ENCODE measurements at places on chromosomes 2 and 18. TPM values are rescaled to one million over a fixed set of nuclear protein-coding genes. Genes with fewer than 3 reads are reported as not detected.

The RBKS gene
- total RNA-seq = 2.3 TPM

The ATP8B1 gene
- 0.25 TPM for total RNA-seq

- DNase-seq = no peak
These were observed 31.6 kb upstream of the TWIST2 start for GRCh38 chr2:238816291-238816690.

DNA sequence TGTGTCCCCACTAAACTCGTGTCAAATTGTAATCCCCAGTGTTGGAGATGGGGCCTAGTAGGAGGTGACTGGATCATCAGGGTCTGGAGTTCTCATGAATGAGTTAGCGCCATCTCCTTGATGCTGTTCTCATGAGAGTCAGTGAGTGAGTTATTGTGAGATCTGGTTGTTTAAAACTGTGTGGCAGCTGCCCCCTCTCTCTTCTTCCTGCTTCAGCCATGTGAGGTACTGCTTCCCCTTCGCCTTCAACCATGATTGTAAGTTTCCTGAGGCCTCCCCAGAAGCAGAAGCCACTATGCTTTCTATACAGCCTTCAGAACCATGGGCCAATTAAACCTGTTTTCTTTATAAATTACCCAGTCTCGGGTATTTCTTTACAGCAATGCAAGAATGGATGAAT lies 50.4 kb downstream of the AP1S3 start:
- no peak for DNase-seq

DNA sequence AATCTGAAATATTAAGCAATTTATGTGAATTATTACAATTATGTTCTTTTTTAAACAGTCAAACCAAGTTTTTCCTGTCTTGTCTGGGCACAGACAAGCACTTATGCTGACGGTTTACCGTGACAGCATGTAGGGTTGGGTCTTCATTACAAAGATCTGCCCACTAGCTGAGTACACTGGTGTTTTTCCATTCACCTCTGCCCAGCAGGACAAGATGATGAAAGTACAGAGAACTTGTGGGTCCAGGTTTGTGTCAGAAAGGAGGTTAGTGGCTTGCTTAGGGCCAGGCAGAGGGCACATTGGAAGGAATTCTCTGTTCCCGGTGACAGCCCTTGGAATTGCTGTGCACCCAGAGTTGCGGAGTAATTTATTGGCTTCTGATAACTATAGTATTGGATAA lies 14.0 kb downstream of the NABP1 start:
- DNase-seq = no peak

The CDKL4 gene
- 0.50 TPM for total RNA-seq

- no peak for DNase-seq
These were observed 62.1 kb downstream of the GBX2 start for GRCh38 chr2:236105955-236106607.

GRCh38 chr2:168587307-168587706 lies 131.2 kb downstream of the CERS6 start:
- DNase-seq = no peak

DNA sequence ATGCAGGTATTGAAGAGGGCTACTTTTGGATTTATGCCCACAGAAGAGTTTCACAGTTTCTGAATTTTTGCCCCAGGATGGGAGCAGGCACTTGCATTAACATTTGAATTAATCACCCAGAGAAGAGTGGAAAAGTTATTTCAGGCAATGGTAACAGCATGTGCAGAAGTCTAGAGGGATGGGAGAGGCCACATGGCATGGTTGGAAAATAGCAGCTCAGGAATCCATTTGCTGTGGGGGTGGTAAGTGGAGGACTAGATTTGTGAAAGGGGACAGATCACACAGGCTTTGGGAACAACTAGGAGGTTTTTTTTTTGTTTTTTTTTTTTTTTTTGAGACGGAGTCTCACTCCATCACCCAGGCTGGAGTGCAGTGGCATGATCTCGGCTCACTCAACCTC lies 65.2 kb downstream of the NEDD4L start:
- no peak for DNase-seq

Data from activated naive CD8-positive, alpha-beta T cell treated with anti-CD3 and anti-CD28 coated beads, Interleukin-2, amount 10 ng/mL, durations not matched to agents 7 days and 5 days (primary cell).